ENCODE measurements at places on chromosomes 6 and 20. TPM values are rescaled to one million over a fixed set of nuclear protein-coding genes. Genes with fewer than 3 reads are reported as not detected.

PDE10A gene
- polyA plus RNA-seq: 20.3 TPM

PAX1 gene
- polyA plus RNA-seq: not detected

GRCh38 chr6:111417181-111417585 lies 65.8 kb downstream of the REV3L start:
- DNase-seq: no peak

POPDC3 gene
- 0.16 TPM for polyA plus RNA-seq

DNA sequence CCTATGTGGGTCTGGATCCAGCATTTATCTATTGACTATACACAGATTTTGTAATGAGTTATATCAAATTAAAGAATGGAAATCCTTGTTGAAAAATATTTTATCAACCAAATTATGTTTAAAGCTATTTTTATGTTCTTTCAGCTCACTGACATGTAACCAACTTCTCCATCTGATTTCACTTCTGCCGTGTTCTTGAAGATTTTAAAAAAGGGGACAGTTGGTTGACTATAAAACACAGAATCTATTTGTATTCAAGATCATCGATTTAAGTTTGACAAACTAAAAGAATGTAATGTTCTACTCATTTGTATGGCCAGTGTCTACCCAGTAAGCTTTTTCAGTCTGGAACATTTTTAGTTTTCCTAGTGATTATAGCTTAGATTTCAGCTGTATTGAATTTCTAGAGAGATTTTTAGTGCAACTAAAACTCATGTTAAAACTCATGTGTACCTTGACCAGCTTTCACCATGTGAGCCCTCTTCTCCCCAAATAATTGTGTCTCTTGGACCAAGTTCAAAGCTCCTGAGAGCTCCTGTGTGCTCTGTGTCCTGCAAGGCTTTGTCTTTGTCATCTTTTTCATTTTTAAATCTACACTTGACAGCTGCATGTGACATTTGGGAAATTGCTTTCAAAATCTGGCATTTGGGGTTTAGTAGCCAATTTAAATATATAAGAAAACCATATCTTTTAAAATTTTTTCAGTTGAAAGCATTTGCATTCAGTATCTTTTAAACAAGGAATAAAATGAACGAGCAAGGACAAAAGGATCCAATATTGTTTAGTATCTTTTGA lies 118.4 kb upstream of the TIAM2 start:
- DNase-seq: no peak

- DNase-seq: no peak
These were observed 5.3 kb downstream of the NAA20 start for GRCh38 chr20:20022498-20022897.

DNA sequence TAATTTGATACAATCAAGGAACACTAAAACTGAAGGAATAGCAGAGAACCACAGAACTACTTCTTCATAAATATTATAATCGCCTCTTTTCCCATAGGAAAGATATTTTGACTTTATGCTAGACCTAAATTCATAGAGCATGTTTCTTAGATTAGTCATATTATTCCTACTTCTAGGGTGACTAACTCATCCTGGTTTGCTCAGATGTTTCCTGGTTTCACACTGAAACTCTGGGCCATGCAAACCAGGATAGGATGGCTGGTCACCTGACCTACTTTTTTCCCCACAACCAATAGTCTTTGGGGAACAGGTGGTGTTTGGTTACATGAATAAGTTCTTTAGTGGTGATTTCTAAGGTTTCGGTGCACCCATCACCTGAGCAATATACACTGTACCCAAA lies 42.8 kb downstream of the MMS22L start:
- no peak for DNase-seq

PDYN gene
- 0.23 TPM for polyA plus RNA-seq

MDFI gene
- 48.1 TPM for polyA plus RNA-seq

- DNase-seq: no peak
These were observed 138.9 kb downstream of the TENT5A start for GRCh38 chr6:81613606-81614005.

GRCh38 chr6:23174781-23175361 lies 605.5 kb downstream of the HDGFL1 start:
- no peak for DNase-seq

DNA sequence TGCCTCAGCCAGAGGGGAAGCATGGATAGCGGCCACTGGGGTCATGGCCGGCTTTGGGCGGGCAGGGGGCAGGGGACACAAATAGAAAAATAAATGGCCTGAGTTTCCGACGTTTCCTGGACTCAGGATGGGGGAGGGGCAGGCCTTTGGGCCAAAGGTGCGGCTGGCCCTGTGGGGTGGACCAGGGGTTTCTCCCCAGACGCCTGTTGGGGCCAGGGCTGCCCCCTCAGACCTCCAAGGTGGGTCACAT lies 6.4 kb upstream of the TCEA2 start:
- no peak for DNase-seq

- DNase-seq: no peak
These were observed 747 bp upstream of the PTPRA start for GRCh38 chr20:2872459-2873009.

DNA sequence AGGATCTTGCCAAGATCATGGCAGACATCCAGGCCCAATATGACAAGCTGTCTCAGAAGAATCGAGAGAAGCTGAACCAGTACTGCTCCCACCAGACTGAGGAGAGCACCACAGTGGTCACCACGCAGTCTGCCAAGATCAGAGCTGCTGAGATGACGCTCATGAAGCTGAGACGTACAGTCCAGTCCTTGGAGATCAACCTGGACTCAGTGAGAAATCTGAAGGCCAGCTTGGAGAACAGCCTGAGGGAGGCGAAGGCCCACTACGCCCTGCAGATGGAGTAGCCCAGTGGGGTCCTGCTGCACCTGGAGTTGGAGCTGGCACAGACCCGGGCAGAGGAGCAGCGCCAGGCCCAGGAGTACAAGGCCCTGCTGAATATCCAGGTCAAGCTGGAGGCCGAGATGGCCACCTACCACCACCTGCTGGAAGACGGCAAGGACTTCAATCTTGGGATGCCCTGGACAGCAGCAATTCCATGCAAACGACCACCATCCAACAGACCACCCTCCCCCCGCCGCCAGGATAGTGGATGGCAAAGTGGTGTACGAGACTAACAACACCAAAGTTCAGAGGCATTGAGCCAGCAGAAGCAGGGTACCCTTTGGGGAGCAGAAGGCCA lies 44.7 kb upstream of the GRM4 start:
- no peak for DNase-seq

DNA sequence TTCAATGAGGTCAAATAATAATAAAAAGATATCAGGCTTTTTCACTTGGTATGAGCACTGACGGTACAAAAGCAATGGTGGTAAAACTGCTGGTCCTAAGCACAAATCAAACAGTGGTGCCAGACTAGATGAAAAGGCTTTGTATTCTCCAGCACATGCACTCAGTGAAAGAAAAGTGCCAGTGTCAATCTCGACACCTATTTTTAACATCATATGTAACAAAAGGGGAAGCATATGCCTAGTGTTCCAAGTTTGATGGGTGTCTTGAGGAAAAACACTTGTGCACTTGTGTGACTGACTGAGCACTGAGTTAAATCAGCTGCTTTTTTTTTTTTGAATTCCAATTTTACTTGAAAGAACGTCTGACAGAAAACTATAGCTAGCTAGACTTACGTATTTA lies 27.3 kb downstream of the MED23 start:
- no peak for DNase-seq

DNA sequence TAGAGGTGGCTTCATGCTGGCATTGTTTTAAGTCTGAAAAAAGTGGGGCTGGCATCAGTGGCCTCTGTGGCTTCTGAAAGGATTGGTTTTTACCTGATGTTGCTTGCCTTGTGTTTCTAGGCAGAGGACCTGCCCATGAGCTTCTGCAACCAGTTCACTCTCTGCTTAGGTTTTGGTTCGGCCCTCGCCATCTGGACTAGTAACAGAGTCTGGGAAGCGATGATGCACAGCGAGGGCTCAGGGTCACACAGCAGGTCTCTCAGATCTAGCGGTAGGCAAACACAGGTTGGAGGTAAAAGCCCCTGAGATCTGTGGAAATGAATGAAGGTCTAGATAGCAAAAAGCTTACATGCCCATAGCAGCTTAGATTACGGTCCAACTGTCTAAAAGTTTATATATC lies 6.8 kb upstream of the RBL1 start:
- DNase-seq: no peak

DNA sequence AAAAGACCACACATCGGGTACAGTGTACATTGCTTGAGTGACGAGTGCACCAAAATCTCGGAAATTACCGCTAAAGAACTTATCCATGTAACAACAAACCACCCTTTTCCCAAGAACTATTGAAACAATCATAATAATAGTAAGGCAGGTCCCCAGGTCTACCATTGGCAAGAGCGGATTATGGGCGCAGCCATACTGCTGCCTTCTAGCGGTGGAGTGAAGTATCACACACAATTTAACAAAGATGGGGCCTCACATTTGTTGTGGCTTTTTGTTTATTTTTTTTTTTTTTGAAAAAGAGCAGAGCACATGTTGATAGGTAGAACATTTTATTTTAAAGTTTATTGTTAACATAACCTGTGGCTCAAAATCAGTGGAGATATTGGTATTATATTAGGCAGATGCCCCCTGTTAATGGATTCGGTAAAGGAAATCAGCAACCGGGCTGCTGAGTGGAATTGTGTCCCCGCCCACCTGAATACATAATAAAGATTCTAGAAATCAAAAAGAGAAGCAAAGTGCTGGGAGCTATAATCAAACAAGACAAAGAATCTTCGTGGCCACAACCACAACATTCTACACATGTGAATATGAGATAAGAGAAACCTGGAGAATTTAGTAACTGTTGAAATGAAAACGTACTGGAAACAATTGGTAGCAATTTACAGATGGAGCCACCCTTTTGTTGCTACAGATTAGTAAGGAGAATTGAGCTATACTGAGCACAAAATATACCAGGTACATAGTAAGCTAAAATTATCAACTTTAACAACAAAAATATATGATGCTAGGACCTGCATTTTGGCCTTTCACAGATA lies 94.2 kb upstream of the EXOC2 start:
- DNase-seq: no peak

GRCh38 chr6:151514000-151514730 lies 20.3 kb downstream of the CCDC170 start:
- DNase-seq: no peak

- DNase-seq: no peak
These were observed 209.2 kb upstream of the KCNQ5 start for GRCh38 chr6:72412709-72413044.

DNA sequence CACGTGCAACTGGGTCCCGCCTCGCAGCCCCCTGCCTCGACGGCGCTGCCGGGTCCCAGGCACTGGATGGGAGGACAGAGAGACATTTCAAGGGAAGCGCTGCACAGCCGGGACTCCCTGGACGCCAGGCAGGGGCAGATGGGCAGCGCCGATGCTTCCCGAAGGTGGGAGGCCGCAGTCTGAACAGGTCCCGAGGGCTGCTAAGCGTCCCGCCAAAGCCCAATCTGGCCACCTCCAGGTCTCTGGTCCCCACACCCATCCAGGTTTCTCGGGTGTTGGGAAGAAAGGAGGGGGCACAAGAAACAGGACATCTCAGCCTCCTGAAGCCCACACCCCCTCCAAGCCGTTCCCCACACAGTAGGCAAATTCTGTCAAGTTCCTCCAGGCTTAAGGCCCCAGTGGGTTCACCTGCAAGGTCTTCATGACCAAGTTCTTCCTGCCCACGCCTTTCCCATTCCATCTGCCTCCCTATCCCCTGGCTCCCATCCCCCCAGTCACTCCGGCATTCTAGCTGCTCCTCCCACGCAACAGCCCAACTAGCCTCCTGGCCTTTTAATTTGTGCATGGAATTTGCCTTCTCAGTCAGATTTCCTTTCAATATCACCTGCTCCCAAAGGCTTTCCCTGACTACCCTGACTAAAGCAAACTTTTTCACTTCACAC lies 5.4 kb upstream of the CPXM1 start:
- DNase-seq: peak; percentile 52

- no peak for DNase-seq
These were observed 47.2 kb downstream of the ORC3 start for GRCh38 chr6:87637106-87637505.

GRCh38 chr20:51560550-51561307 lies 18.2 kb upstream of the NFATC2 start:
- DNase-seq: no peak

CTCFL gene
- 4.5 TPM for polyA plus RNA-seq

VGLL2 gene
- polyA plus RNA-seq: not detected

CAPN11 gene
- polyA plus RNA-seq: 0.17 TPM

Measured in right renal pelvis (tissue), 4 donors.